ENCODE measurements at places on chromosomes 6 and 20.

- DNase-seq, result no peak
These were observed 1.1 kb upstream of the SYTL3 start for GRCh38 chr6:158648682-158649131.

GRCh38 chr6:90062667-90063066, 168.4 kb downstream of the GJA10 start:
- no peak for DNase-seq

- DNase-seq, result no peak
These were observed 44.0 kb upstream of the DOK5 start for GRCh38 chr20:54431156-54431944.

DNA sequence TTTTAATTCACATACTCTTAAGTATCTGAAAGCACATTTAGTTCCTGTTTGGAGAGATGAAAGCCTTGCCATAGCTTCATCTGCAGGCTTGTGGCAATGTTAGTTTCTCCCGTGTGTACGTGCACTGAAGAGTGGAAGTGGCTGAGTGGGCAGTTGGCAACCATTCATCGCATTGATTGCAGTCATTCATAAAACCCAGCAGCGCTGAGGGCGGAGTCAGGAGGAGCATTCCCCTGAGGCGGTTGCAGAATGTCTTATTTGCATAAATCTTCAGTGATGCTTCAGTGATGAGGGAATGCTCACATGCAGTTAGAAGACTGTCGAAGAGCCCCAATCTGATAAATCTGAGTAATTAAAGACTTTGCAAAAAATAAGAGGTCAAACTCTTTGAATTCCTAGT, 79.1 kb downstream of the RIMS1 start:
- no peak for DNase-seq

DNA sequence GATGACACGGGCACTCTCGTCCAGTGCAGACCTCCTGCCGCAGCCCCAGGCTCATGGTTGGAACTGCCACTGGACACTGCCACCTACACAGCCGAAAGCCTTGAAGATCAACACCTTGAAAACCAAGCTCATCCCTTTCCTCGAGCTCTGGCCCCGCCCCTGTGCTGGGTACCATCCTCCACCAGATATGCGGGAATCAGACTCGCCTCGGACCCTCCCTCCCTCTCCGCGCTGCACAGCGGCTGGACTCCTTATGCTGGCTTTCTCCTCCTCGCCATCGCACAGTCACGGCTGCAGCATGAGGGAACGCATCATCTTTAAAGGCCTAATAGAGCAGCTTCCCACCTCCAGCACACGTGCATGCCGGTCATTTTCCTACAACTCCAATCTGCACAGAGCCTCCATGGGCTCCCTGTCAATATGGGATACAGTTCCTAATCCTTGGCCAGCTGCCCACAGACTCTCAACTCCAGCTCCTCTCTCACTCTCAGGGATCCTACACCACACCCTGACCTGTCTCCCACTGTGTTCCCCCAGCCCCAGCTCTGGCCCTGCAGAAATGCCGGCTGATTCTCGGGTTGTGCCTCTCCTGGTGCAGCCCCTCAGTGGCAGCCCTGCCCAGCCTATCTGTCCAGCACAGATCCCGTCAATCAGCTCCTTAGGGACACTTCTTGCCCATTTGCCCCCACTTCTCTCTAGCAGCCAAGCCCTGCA, 23.2 kb downstream of the TXNDC5 start:
- no peak for DNase-seq

DNA sequence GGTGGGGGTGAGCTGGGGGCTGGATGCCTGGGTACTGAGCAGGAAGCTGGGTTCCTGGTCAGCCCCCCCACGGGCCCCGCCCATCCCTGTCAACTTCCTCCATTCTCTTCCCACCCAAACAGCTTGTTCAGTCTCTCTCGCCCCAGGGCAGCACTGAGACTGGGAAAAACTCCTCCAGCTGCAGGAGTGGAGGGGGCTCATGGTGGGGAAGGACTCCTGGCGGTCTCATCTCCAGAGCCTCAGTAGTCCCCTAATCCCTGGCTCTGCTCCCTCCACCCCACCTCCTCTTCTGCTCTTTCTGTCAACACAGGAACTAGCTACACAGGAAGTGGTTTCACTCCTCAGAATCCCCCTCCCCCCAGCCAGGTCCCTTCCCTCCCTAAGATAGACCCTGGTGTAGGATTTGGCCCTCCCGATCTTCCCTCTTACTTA, at the start of gene GPSM3:
GPSM3 (minus strand) TSS at position 36 of the 432 bp plus-strand sequence. CDS start 130 bp downstream, outside the sequence.
- no peak for DNase-seq

GRCh38 chr6:27062755-27063154, 184.7 kb upstream of the PRSS16 start:
- DNase-seq, result no peak

DNA sequence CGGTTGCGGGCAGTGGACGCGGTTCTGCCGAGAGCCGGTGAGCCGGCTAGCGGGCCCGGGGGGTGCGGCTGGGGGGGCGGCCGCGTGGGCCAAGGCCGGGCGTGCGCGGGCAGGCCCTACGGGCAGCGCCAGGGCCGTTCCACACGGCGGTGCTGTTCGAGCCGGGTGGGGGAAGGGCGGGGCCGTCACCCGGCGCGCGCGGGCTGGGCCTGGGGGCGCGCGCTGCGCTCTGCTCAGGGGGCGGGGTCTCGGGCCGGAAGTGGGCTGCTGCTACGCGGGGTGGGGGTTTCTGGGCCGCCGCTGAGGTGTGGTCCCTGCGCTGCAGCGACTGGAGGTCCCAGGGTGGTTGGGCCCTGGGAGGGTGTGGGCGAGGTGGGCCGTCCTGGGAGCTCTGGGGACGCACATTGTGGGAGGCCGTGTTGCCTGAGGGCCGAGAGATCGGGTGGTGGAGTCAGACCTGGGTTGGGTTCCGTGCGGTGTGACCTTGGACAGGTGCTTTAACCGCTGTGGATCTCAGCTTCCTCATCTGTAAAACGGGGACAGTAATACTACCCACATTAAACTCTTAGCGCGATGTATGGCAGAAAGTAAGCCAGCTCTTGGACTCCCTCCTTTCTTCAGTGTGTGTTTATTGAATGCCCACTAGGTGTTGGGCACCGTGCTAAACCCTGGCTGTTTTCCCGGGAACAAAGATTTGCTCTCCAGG, 391 bp downstream of the MAPRE1 start:
- peak; percentile 78 for DNase-seq

GRCh38 chr20:44750081-44750805, 4.6 kb downstream of the KCNK15 start:
- DNase-seq, result no peak

Data from stimulated activated CD4-positive, alpha-beta T cell treated with anti-CD3 and anti-CD28 coated beads, TNF-alpha, amount 100 ng/mL, for 48 hours (primary cell).